ENCODE measurements at places on chromosomes 7 and 10. TPM values are rescaled to one million over a fixed set of nuclear protein-coding genes. Genes with fewer than 3 reads are reported as not detected.

ATOH7 gene
- not detected for total RNA-seq

CFAP69 gene
- total RNA-seq, result 2.6 TPM

DPP6 gene
- total RNA-seq, result 4.2 TPM

CLRN3 gene
- total RNA-seq, result 0.52 TPM

TACC2 gene
- 37.6 TPM for total RNA-seq

TRPV5 gene
- total RNA-seq, result not detected

CYP3A7 gene
- total RNA-seq, result 0.52 TPM

OR13A1 gene
- total RNA-seq, result not detected

FAM13C gene
- total RNA-seq, result 31.8 TPM

ERVW-1 gene
- total RNA-seq, result not detected

WNT2 gene
- 3.1 TPM for total RNA-seq

CUZD1 gene
- total RNA-seq, result 0.52 TPM

VPS37D gene
- total RNA-seq, result 3.1 TPM

COBL gene
- 53.2 TPM for total RNA-seq

H2BK1 gene
- total RNA-seq, result not detected

ATP6V0A4 gene
- total RNA-seq, result not detected

ASIC3 gene
- total RNA-seq, result not detected

ACTA2 gene
- total RNA-seq, result 314 TPM

NT5C2 gene
- 158 TPM for total RNA-seq

ANLN gene
- 9.9 TPM for total RNA-seq

ENTPD1 gene
- 8.9 TPM for total RNA-seq

FGFBP3 gene
- 1.6 TPM for total RNA-seq

GNB2 gene
- 48.5 TPM for total RNA-seq

CPEB3 gene
- 3.1 TPM for total RNA-seq

CACNA2D1 gene
- total RNA-seq, result 116 TPM

MMD2 gene
- not detected for total RNA-seq

PHYHIPL gene
- 0.52 TPM for total RNA-seq

SPDYE1 gene
- not detected for total RNA-seq

GDF10 gene
- total RNA-seq, result 1.0 TPM

RNF148 gene
- total RNA-seq, result 0.52 TPM

CDH23 gene
- total RNA-seq, result 3.7 TPM

POLD2 gene
- total RNA-seq, result 64.7 TPM

ADCY1 gene
- 9.9 TPM for total RNA-seq

ABCC2 gene
- 1.6 TPM for total RNA-seq

IFIT1B gene
- 2.1 TPM for total RNA-seq

SSC4D gene
- 1.0 TPM for total RNA-seq

CNPY1 gene
- total RNA-seq, result 0.52 TPM

CLDN3 gene
- total RNA-seq, result 0.52 TPM

CDK1 gene
- 17.2 TPM for total RNA-seq

SAMD9L gene
- 4.2 TPM for total RNA-seq

TMEM106B gene
- total RNA-seq, result 13.6 TPM

EN2 gene
- total RNA-seq, result under 0.01 TPM

PRTFDC1 gene
- total RNA-seq, result 6.8 TPM

ANXA11 gene
- total RNA-seq, result 29.7 TPM

TRAPPC14 gene
- 2.6 TPM for total RNA-seq

HYAL4 gene
- under 0.01 TPM for total RNA-seq

FAM131B gene
- 1.0 TPM for total RNA-seq
